ENCODE measurements at places on chromosomes 4 and X. TPM values are rescaled to one million over a fixed set of nuclear protein-coding genes. Genes with fewer than 3 reads are reported as not detected.

Gene PCDH10
- 10.5 TPM for total RNA-seq

Gene FGF16
- total RNA-seq: not detected

Gene FAM149A
- 20.1 TPM for total RNA-seq

Gene ITGB1BP2
- 0.66 TPM for total RNA-seq
